ENCODE measurements at places on chromosomes 2 and 18. TPM values are rescaled to one million over a fixed set of nuclear protein-coding genes. Genes with fewer than 3 reads are reported as not detected.

IL18R1 gene
- 0.68 TPM for total RNA-seq

LOXHD1 gene
- total RNA-seq = 1.9 TPM

G6PC2 gene
- 0.07 TPM for total RNA-seq

IL1F10 gene
- total RNA-seq = not detected

- DNase-seq = no peak
Measured at GRCh38 chr2:233082222-233082930, 22.2 kb downstream of the INPP5D start.

DNA sequence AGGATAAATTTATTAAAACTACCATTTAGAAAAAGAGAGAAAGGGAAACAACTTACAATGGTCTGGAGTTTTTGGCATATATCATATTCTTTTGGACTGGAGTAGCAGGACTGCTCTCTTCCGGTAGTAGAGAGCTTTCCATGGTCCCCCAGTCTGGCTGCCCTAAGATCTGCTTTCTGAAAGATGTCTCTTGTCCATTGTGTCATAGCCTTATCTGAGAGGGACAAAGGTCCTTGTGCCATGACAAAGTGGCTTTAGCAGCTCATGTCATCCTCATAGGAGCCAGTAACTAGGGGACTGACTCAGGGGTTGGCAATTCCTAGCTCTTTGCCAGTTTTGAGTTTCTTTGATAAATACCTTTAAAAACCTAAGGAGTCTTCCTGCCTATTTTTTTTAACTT, 505.5 kb upstream of the ZEB2 start:
- DNase-seq = no peak

All from heart right ventricle (tissue), 16 donors.